Stimulated activated CD4-positive, alpha-beta T cell treated with anti-CD3 and anti-CD28 coated beads, Interleukin-2, amount 100 ng/mL, for 24 hours (primary cell): ENCODE measurements at places on chromosomes 12 and 14.

- peak; percentile 7 for DNase-seq
Measured at GRCh38 chr14:63474111-63474510, 69.1 kb downstream of the PPP2R5E start.

GRCh38 chr12:120264904-120265472 is 542 bp downstream of the PXN start:
- no peak for DNase-seq

- DNase-seq: no peak
Measured at GRCh38 chr12:29709496-29710040, 74.2 kb downstream of the TMTC1 start.

- no peak for DNase-seq
Measured at GRCh38 chr12:12943586-12944260, 8.2 kb downstream of the GPRC5D start.

- DNase-seq: no peak
Measured at GRCh38 chr14:63581491-63581890, 38.3 kb upstream of the PPP2R5E start.

- DNase-seq: no peak
Measured at GRCh38 chr12:31257784-31258183, 68.2 kb downstream of the SINHCAF start.

- DNase-seq: no peak
Measured at GRCh38 chr12:22951206-22951605, 326.2 kb downstream of the ETNK1 start.

DNA sequence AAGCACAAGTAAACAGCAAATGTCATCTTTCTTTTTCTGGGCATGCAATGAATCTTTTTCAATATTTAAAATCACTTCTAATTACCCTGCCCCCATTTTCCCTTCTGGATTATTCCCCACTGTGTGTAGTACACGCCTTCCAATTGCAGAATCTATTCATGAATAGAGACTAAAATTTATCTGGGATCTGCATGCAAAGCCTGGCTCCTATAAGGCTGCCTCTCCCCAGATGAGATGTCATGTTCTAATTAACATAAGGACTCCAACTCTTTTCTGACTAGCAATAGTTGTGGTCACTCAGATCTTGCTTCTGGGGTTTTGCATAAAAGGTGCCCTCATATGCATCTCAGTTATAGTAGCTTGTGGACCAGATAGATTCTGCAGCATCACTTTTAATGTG is 473.5 kb downstream of the BTG1 start:
- DNase-seq: no peak

- no peak for DNase-seq
Measured at GRCh38 chr12:11885261-11886038, 185.3 kb upstream of the BCL2L14 start.

GRCh38 chr14:45051180-45051579 is 32.7 kb upstream of the PRPF39 start:
- DNase-seq: no peak

DNA sequence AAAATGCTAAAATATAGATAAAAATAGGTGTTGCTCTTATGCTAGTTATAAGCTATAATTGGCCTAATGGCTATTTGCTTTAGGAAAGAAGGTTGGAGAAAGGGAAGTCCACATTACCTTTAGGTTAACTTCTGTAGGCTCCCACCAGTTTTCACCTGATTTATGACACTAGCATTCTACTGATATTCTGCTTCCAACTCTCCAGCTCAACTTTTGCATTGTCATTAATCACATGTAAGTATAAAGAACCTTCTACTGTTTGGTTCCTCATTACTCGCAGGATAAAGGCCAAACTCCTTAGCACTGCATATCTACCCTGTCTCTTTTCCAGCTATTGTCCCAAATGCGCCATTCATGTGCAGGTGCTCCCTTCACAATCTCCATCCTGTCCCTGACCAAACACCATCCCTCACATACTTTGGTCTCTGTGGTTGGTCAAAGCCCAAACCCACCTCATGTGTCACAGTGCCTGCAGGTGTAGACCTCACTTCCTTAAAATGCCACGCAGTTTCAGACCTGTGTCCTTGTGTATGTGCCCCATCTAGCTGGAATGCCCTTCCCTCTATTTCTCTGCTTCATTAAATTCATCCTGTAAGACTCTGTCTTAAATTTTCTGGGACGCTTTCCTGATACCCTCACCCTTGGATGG is 3.3 kb downstream of the DDHD1 start:
- no peak for DNase-seq

DNA sequence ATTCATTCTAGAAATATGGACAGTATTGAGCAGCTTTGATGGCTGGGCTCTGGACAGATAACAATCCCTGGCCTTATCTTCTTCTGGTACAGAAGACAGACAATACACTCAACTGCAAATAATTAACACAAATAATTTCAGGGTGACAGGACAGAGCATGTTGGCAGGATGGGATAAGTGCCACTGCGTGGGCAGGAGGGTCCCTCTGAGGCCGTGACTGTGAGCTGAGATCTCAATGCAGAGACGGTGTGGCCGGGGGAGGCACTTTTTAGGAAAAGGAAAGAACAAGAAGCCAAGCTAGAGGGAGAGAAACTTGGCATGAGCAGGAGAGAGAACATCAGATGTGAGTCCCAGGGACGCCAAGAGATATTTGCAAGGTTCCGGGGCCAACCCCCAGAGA is 8.1 kb downstream of the SYNE3 start:
- no peak for DNase-seq

GRCh38 chr12:108572166-108572790 is 9.9 kb downstream of the ISCU start:
- DNase-seq: no peak

- DNase-seq: no peak
Measured at GRCh38 chr12:122793685-122794106, 19.3 kb downstream of the CCDC62 start.
